ENCODE measurements at places on chromosomes 5 and 9. TPM values are rescaled to one million over a fixed set of nuclear protein-coding genes. Genes with fewer than 3 reads are reported as not detected.

DNA sequence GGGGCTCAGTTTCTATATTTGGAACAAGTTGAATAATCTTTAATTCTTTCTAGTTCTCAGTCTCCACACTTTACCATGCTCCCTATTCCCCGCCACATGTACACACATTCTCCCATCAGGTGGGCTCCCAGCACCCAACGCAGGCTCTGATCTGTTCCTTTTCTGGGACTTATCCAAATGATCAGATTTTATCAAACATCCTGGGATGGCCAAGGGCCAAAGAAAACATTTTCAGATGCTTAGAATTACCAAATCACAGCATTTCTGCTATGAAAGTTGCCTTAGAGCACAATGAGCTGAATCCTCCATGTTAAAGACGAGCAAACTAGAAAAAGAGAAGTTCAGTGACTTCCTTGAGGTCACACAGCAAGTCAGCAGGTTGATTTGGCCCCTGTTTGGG is 153.4 kb downstream of the SEC61B start:
- DNase-seq = no peak
- H3K27ac ChIP-seq = no peak overlapping the region
- H3K36me3 ChIP-seq = no peaks in the 10 kb centered on the region

GRCh38 chr9:106052735-106053134 is 358.4 kb downstream of the TMEM38B start:
- no peak overlapping the region for H3K4me3 ChIP-seq
- no peaks in the 10 kb centered on the region for H3K27me3 ChIP-seq
- no peaks in the 10 kb centered on the region for H3K4me1 ChIP-seq

GRCh38 chr5:65076251-65076869 is 307.6 kb downstream of the CWC27 start:
- no peaks in the 10 kb centered on the region for H3K27me3 ChIP-seq
- no peaks in the 10 kb centered on the region for H3K36me3 ChIP-seq
- no peak for DNase-seq
- peaks cover 5% of the 10 kb centered on the region for H3K4me1 ChIP-seq
- H3K27ac ChIP-seq = no peak overlapping the region

PCSK1 gene
- 1.1 TPM for total RNA-seq

DNA sequence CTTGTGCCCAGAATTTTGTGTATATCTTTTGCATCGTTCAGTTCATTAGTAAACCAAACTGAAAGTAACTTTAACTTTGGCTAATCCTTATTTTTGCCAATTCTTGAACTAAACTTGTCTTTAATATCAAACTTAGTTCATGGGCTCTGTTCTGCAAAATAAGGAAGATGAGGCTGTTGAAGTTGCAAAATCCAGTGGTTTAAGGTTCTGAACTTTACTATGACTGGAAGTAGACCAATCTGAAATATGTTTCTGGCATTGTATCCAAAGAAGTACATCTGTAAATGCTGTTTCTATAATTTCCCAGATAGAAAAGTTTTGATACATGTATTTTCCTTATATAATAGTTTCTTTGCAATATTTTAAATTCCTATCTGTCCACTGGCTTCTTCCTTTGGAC is 238.1 kb downstream of the CETN3 start:
- DNase-seq = no peak
- H3K4me1 ChIP-seq = peaks cover 19% of the 10 kb centered on the region
- no peaks in the 10 kb centered on the region for H3K27me3 ChIP-seq
- no peak overlapping the region for H3K4me3 ChIP-seq

- DNase-seq = no peak
- no peaks in the 10 kb centered on the region for H3K27me3 ChIP-seq
- no peaks in the 10 kb centered on the region for H3K36me3 ChIP-seq
- H3K4me1 ChIP-seq = no peaks in the 10 kb centered on the region
Observed at GRCh38 chr5:126863402-126863801, 86.5 kb downstream of the LMNB1 start.

DNA sequence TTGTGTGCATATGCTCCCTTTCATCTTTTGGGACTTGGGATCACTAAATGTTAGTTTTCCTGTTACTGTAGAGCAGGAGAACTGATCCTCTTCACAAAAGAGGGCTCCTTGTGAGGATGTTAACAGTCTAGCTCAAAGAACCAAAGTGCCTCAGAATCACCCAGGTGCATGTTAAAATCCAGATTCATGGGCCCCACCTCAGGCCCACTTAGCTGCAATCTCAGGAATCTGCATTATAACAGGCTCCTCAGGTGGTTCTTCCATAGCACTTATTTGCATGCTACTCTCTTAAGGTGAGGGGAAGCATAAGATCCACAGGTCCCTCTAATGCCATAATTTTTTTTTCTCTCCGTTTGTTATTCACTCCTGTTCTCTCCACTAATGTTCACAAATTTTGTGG is 14.8 kb upstream of the MEF2C start:
- H3K36me3 ChIP-seq = no peaks in the 10 kb centered on the region
- H3K27me3 ChIP-seq = no peaks in the 10 kb centered on the region
- no peak for DNase-seq
- no peak overlapping the region for H3K4me3 ChIP-seq
- H3K4me1 ChIP-seq = no peaks in the 10 kb centered on the region
- no peak overlapping the region for H3K27ac ChIP-seq

GRCh38 chr9:108544866-108545265 is 310.9 kb downstream of the ACTL7B start:
- H3K27ac ChIP-seq = no peak overlapping the region
- H3K27me3 ChIP-seq = no peaks in the 10 kb centered on the region

DNA sequence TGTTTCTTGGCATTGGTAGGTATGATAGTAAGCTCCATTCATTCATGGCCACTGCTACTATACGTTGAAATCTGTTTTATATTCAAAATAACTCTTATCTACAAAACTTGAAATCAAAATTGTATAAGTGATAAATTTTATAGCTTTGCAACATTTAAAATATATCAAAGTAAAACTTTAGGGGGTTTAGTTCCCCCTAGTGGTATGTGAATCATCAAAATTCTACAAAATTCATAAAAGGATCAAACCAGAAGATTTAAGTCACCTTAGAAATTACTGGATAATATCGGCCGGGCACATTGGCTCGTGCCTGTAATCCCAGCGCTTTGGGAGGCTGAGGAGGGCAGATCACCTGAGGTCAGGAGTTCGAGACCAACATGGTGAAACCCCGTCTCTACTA is 243.0 kb upstream of the CDH18 start:
- no peaks in the 10 kb centered on the region for H3K4me1 ChIP-seq
- no peaks in the 10 kb centered on the region for H3K27me3 ChIP-seq
- H3K4me3 ChIP-seq = no peak overlapping the region
- DNase-seq = no peak
- H3K27ac ChIP-seq = no peak overlapping the region

DNA sequence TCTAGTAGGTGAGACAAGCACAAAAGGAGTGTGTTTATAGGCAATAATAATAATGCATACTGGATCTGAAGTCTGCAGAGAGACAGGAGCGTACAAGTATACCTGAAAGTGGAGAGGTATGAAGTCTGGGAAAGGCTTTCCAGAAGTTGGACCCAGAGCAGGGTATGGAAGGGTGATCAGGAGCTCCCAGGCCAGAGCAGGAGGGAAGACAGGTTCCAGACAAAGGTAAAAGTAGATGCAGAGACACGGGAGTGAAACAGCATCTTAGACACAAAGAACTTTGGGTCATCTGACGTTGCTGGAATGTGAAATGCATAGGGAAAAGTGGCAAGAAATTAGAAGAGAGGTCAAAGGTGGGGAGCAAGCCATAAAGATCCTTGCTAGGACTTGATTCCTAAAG is 175.1 kb downstream of the PAM start:
- no peaks in the 10 kb centered on the region for H3K36me3 ChIP-seq
- H3K4me1 ChIP-seq = no peaks in the 10 kb centered on the region
- H3K27me3 ChIP-seq = no peaks in the 10 kb centered on the region
- H3K4me3 ChIP-seq = no peak overlapping the region
- no peak overlapping the region for H3K27ac ChIP-seq
- no peak for DNase-seq

GRCh38 chr9:14542071-14542470 is 151.2 kb downstream of the ZDHHC21 start:
- H3K36me3 ChIP-seq = no peaks in the 10 kb centered on the region
- H3K4me1 ChIP-seq = no peaks in the 10 kb centered on the region
- H3K4me3 ChIP-seq = no peak overlapping the region
- no peak overlapping the region for H3K27ac ChIP-seq
- no peaks in the 10 kb centered on the region for H3K27me3 ChIP-seq
- DNase-seq = no peak

IRGM gene
- total RNA-seq = not detected

GRCh38 chr5:143396353-143396940 is 7.0 kb downstream of the NR3C1 start:
- no peak overlapping the region for H3K27ac ChIP-seq
- no peak overlapping the region for H3K4me3 ChIP-seq
- no peak for DNase-seq
- peaks cover 99% of the 10 kb centered on the region for H3K4me1 ChIP-seq
- no peaks in the 10 kb centered on the region for H3K36me3 ChIP-seq

DNA sequence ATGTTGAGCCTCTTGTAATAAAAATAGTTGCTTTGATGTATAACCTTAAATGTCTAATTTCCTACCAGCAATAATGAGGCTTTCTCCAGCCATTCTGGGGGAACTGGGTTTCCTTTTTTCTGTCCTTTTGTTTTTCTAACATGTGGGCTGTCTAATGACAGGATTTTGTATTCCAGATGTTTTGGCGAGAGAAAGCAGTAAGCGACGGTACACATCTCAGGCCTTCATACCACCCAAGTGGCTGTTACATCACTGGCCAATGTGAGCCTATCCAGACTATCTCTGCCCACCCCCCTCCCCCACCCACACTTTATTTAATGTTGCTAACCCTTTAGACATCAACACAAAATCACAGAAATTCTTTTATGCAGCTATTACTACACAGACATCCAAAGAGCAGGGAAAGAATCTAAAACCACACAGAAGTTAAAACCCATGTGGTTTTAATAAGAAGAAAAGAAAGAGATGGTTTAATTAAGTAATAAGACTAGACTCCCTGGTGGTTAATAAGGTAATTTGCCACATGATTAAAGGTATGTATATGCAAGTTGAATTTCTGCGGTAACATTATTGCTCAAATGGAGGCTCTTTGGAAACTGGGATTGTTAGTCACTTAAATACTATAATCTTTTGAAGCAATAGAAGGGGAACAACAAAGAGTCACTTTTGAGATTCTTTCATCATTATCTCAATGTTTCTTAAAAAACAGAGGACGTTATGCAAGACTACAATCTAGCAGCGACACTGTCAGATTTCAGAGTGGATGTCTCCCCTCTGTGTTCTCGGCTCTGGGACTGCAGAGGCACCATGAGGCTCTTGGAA is 365.1 kb downstream of the ENC1 start:
- H3K4me1 ChIP-seq = no peaks in the 10 kb centered on the region
- H3K36me3 ChIP-seq = no peaks in the 10 kb centered on the region
- H3K27ac ChIP-seq = no peak overlapping the region
- no peak overlapping the region for H3K4me3 ChIP-seq
- H3K27me3 ChIP-seq = no peaks in the 10 kb centered on the region
- DNase-seq = no peak

RETREG1 gene
- 2.5 TPM for total RNA-seq

DNA sequence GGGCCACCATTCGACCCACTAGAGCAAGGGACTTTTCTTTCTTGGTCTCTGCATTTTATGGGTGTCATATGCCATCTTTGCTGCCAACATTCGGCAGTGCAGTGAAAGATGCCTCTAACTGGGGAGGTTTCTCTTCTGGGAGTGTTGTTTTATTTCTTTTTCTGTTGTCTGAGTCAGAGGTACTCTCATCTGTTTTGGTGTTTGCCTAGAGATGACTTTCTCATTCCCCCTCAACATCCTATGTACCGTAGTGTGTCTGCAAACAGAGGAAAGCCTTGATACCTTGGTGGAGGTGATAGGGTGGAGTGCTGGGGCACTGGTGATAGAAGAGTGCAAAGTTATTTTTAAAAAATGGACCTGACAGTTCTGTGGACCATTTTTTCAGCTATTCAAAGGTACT is 182.1 kb downstream of the ARHGAP26 start:
- DNase-seq = no peak
- H3K4me3 ChIP-seq = no peak overlapping the region
- H3K36me3 ChIP-seq = no peaks in the 10 kb centered on the region
- H3K4me1 ChIP-seq = no peaks in the 10 kb centered on the region

LCN6 gene
- not detected for total RNA-seq

GRCh38 chr9:22165144-22165543 is 156.0 kb upstream of the CDKN2B start:
- H3K4me3 ChIP-seq = no peak overlapping the region
- H3K27me3 ChIP-seq = no peaks in the 10 kb centered on the region
- H3K4me1 ChIP-seq = no peaks in the 10 kb centered on the region
- no peaks in the 10 kb centered on the region for H3K36me3 ChIP-seq
- DNase-seq = no peak

- H3K4me1 ChIP-seq = no peaks in the 10 kb centered on the region
- H3K4me3 ChIP-seq = no peak overlapping the region
- no peak for DNase-seq
- H3K27me3 ChIP-seq = peaks cover 13% of the 10 kb centered on the region
- H3K36me3 ChIP-seq = no peaks in the 10 kb centered on the region
Observed at GRCh38 chr5:66406761-66407336, 189.3 kb upstream of the MAST4 start.

KLHL9 gene
- total RNA-seq = 14.8 TPM

- H3K27me3 ChIP-seq = no peaks in the 10 kb centered on the region
- no peak for DNase-seq
- peaks cover 6% of the 10 kb centered on the region for H3K4me1 ChIP-seq
- no peak overlapping the region for H3K27ac ChIP-seq
- no peak overlapping the region for H3K4me3 ChIP-seq
- H3K36me3 ChIP-seq = no peaks in the 10 kb centered on the region
Observed at GRCh38 chr9:19940811-19941535, 152.1 kb upstream of the SLC24A2 start.

- no peaks in the 10 kb centered on the region for H3K4me1 ChIP-seq
- H3K4me3 ChIP-seq = no peak overlapping the region
- H3K27me3 ChIP-seq = no peaks in the 10 kb centered on the region
Observed at GRCh38 chr5:147188200-147189108, 46.4 kb upstream of the STK32A start.

GRCh38 chr9:21413624-21414023 is 4.7 kb downstream of the IFNA8 start:
- H3K4me1 ChIP-seq = no peaks in the 10 kb centered on the region
- H3K36me3 ChIP-seq = no peaks in the 10 kb centered on the region
- no peak overlapping the region for H3K4me3 ChIP-seq
- H3K27ac ChIP-seq = no peak overlapping the region

DNA sequence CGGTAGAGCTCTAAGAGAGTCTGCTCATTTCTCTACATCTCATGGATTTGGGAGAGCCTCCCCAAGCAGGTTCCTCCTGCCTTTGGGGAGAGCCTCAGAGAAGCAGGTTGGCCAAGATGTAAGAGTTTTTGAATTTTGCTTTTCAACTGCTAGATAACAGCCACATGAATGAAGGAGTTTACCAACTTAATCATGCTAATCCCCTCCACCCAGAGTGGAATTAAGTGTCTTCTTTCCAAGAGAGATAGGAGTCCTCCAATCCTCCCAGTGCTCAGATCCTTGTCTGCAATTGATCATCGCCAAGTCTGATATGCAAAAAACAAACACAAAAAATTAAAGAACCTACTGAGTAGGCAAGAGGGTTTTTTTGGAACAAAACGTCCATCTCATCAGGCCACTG is 99.4 kb upstream of the MAP3K1 start:
- H3K27me3 ChIP-seq = no peaks in the 10 kb centered on the region
- no peaks in the 10 kb centered on the region for H3K36me3 ChIP-seq
- H3K4me3 ChIP-seq = no peak overlapping the region
- H3K27ac ChIP-seq = no peak overlapping the region
- peaks cover 9% of the 10 kb centered on the region for H3K4me1 ChIP-seq

AK6 gene
- 23.0 TPM for total RNA-seq

Data from esophagus squamous epithelium (tissue), 5 donors.